Stimulated activated CD8-positive, alpha-beta memory T cell treated with anti-CD3 and anti-CD28 coated beads, Interleukin-15, amount 100 ng/mL, for 24 hours (primary cell): ENCODE measurements at places on chromosomes 3 and 15.

DNA sequence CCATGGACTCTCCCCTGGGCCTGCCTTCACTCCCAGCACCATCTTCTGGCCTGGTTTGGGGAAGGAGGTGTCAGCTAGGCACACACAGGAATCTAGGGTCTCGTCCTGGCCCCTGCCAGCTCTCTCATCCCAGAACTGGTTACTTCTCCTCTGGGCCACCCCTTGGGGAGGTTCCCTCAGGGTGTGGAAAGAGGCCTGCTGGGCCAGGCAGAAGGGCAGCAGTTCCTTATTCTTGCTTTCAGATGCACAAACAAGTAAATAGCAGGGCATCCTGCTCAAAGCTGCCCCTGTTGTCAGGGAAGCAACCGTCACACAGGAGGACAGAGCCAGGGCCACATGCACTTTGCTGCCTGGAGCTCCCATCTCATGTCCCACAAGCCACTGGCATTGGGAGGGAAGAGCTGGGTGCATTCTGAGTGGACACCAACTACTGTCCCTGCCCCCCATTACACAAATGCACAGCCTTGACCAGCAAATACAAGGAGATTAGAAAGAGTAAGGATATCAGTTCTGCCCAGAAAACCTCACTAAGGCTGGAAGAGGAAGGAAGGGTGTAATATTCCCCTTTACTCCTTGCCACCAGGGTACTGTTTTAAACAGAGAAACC lies 108.8 kb upstream of the HACD2 start:
- no peak for DNase-seq

- no peak for DNase-seq
Measured at GRCh38 chr3:107962946-107963345, 127.9 kb downstream of the CD47 start.

DNA sequence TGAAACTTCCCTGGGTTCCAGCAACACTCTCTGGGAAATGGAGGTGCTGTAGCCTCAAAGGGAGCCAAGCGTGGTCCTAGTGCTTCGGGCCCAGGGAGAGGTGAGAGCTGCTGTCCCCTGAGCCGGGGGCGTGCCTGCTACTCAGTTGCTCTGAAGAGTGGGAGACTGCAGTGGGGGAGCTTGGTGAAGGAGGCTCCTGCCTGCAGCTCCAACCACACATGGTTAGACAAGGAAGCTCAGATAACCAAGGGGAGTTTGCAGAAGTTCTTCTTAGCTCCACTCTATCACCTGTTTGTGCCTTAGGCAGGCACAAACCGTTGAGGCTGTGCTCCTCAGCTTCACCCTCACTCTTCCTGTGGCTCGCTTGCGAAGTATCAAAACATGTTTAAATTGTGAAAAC lies 53.6 kb upstream of the TRPM1 start:
- no peak for DNase-seq

DNA sequence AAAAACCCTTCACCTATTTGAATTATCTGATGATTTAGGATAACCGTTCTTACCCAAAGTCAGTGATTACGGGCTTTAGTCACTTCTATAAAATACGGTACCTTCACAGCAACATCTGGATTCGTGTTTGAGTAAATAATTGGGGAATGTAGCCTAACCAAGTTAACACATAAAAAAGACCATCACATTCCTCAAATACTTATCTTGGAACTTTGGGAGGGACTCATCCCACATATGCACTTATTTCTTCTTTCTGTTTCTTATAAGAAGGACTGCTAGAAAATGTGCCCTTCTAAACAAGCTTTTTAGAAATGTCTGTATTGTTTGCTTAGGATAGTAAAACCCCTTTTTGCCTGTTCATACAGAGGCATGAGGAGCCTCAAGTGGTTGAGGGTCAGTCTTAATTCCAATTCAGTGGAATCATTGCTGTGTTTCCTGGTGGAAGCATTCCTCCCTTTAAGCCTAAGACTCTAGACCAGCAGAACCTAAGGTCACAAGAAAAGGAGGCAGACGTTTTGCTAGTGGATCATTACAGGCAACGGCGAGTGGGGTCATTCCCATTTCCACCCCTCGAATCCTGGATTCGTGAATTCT lies 67.5 kb downstream of the TMEM44 start:
- no peak for DNase-seq

- DNase-seq = no peak
Measured at GRCh38 chr3:169286992-169287391, 376.5 kb downstream of the MECOM start.

DNA sequence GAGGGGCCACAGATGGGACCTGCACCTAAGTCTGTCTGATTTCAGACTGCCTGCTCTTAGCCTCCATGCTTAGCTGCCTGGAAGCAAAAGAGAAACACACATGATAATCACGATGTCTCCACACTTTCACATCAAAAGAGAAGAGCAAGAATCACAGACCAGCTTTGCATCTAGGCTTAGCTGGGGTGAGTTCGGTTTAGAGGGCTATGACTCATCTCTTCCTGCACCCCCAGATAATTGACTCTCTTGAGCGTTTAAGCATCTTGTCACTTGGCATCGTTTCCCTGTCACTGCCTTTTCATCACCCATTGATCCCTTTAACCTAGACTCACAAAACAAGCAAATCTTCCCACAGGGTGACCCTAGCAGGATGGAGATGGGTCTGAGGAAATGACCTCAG lies 124.0 kb downstream of the NTRK3 start:
- DNase-seq = no peak

GRCh38 chr15:74917676-74918075 lies 11.0 kb upstream of the FAM219B start:
- DNase-seq = no peak

DNA sequence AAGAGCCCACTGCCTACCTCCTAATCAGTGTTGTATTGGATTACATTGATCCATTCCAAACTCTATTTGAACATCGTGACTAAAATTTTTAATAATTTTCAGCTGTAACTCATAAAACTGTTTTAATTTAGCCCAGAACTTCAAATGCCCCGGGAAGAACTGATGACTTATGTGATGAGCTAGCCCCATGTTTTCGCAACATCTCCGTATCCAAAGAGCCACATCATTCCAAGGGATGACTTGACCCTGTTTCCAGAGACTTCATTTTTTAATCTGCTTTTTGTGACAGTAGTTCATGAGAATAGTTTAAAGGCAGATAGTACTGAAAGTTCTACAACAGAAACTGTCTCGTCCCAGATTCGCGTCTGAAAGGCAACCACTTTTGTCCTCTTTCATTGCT lies 97.4 kb downstream of the STAC start:
- no peak for DNase-seq

GRCh38 chr3:154458560-154458959 lies 28.6 kb upstream of the GPR149 start:
- no peak for DNase-seq

DNA sequence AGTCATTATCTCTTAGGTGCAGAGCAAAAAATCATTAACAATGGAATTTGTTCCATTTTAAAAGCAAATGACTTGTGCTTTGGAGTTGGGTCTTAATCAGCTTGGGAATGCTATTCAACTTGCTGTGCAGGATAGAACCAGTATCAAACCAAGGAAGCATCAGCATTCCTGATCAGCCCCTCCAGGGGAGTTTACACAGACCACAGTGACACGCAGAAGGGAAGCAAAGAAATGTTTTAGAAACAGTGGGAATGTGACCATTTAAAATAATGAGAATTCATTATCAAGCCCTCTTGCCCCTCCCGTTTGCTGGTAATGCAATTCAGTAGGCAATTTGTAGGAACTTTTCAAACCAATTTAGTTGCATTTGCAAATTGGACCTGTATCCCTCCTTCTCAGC lies 155.1 kb downstream of the LRTM1 start:
- no peak for DNase-seq

DNA sequence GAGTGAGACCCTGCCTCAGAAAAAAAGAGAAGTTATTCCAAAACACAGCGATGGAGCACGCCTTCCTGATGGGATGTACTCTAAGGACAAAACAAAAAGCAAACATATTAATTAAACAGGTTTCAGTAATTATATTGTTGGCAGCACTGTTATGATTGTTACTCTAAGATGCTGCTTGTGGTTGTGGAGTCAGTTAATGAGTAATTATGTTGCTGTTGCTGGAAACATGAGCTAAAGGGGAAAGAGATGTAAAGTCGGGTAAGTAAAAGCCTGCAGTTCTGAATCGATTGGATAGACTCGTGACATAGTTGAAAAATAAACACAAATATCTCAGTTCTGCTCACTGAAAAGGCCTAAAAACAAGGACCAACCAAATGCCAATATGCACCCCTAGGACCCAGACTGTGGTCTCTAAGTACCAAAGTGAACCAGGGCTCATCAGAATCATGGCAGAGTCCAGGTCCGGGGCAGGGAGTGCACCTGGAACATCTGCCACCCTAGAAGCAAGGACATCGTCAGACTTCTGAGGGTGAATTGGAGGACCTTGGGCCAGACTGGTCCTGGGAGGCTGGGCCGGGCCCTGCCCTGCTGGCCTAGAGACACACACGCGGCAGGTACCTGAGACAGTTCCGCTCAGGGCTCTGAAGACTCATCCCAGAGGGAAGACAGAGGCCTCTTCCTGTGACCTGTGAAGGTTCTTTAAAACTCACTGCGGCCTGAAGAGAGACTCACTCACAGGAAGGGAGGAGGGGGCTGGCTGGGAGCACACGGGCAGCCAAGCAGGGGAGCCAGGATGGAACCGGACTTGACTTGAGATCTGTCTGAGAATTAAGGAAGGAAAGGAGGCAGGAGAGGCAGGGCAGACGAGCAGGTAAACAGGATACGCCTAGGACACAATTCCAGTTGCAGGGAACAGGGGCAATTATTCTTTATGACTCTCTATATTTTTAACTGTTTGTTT lies 140.5 kb downstream of the LRRK1 start:
- DNase-seq = no peak

GRCh38 chr3:111143-112069 lies 85.2 kb upstream of the CHL1 start:
- DNase-seq = no peak

- DNase-seq = no peak
Measured at GRCh38 chr3:38121451-38121831, 15.5 kb downstream of the ACAA1 start.

GRCh38 chr3:138908846-138909245 lies 38.1 kb downstream of the FOXL2 start:
- DNase-seq = no peak

DNA sequence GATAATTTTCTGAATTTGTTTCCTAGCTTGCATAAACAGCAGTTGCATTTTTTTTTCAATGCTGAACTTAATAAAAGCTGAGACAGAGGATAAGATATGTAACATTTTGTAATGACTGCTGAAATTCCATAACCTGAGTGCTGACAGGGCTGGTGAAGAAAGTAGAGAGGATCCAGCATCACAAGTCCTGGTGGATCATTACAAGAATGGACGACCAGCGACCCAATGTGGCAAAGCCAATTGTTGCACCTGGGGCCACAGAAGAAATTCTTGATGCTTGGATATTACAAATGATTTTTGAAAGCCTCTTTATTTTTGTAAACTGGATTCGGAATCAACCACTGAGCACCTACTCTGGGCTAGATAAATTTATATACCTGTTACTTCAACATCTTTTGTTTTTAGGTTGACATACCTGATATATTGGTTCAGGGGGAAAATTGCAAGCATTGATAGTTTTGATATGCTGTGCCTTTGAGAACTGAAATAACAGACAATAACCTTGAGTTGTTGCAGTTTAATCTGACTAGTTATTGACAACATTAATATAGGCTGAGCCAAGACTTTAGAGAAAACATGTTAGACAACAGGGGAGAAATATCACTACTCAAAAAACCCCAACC lies 3.9 kb upstream of the ACTL6A start:
- DNase-seq = no peak

GRCh38 chr3:120399372-120399771 lies 50.2 kb upstream of the LRRC58 start:
- DNase-seq = no peak

DNA sequence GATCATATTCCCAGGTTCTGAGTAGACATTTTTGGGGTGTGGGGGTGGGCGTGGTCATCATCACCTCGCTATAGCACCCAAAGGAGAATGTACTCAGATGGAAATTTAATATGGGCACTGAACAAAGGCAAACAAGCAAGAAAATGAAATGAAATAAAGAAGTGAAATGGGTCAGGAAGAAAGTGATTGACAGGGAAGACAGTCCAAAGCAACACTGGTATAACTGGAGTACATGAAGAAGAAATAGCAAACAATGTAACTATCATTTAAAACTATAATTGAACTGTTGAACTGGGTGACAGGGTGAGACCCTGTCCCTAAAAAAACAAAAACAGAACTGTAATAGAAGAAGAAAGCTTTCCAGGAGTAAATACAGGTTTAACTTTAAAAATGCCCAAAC lies 24.8 kb downstream of the RPL39L start:
- DNase-seq = no peak

DNA sequence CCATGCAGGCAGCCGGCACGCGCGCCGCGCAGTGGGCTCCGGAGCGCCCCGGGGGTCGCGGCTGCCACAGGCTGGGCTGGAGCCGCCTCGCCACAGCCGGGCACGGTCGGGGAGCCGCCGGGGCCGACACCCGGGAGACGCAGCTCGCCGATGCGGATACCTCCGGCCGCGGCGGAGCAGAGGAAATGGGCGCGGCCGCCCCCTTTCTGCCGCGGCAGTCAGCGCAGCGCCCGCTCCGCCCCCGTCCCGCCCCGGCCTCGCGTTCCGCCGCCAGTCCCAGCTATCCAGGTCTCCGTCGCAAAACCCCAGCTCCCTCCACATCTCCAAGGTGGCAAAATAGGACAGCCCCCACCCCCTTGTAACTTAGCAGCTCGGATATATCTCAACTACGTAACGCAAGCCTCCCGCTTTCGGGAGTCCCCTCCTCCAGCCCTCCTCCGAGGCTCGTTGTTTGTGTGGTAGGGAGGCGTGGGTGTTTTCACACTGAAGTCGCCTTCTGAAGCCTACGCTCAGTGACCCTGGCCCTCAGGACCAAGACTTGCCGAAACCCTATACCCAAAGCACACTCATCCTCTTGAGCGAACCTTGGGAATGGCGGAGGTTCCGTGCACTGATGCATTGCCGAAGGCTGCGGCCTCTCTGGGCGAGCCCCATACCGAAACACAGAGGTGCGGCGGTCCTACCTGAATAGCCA lies at the start of gene SH3BP5:
Gene SH3BP5 (minus strand): TSS at position 182 of the 694 bp plus-strand sequence. CDS start 178 bp downstream, at position 4.
- DNase-seq = peak; percentile 53
